ENCODE measurements at places on chromosomes 6 and 20. TPM values are rescaled to one million over a fixed set of nuclear protein-coding genes. Genes with fewer than 3 reads are reported as not detected.

- DNase-seq = no peak
Measured at GRCh38 chr20:63624486-63624885, 2.4 kb downstream of the GMEB2 start.

ASF1A gene
- polyA plus RNA-seq = 39.8 TPM

- no peak for DNase-seq
Measured at GRCh38 chr6:7938562-7939183, 28.1 kb upstream of the TXNDC5 start.

GRCh38 chr6:33721508-33721907 is 10.0 kb upstream of the UQCC2 start:
- no peak for DNase-seq

- no peak for DNase-seq
Measured at GRCh38 chr20:59121714-59122565, 41.7 kb upstream of the ZNF831 start.

DNA sequence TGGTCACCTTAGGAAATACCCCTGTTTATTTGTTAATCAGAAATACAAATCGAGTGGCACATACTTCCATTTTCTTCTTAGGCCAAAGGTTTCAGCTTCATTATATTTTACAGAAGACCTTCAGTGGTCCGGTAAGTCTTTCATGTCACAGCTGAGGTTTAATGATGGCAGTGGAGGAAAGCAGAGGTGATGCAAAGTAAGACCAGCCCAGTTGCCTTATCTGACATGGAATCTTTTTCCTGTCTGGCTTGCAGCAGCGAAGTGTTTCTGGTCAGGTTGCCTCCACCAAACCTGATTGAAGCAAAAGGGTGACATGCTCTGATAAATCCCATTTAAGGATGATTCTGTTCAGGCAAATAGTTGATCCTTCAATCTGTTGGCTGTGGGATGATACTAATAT is 100.0 kb downstream of the PRDM1 start:
- DNase-seq = no peak

- no peak for DNase-seq
Measured at GRCh38 chr6:158962371-158962770, 37.6 kb downstream of the RSPH3 start.

PMEPA1 gene
- 5.1 TPM for polyA plus RNA-seq

GRCh38 chr6:34654061-34654710 is 42.4 kb downstream of the ILRUN start:
- no peak for DNase-seq

HLA-DMA gene
- 161 TPM for polyA plus RNA-seq

HLA-DRB5 gene
- polyA plus RNA-seq = 20.0 TPM

DNA sequence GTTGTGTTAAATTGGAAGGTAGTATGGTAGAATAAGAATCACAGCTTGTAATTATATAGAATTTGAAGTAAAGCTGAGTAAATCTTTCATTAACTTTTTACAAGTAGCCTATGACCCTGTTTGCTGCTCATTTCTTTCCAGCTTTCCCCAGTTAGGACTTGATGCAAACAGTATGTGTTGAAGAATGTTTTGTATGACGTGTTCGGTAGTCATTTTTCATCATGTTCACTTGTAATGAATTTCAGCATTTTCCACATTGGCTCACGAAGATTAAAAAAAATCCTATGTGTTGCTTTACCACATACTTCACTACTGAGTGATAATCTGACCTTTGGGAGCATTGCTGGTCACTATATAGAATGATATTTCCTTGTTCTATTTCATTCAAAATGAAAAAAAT is 162.4 kb downstream of the CDKAL1 start:
- DNase-seq = no peak

DNA sequence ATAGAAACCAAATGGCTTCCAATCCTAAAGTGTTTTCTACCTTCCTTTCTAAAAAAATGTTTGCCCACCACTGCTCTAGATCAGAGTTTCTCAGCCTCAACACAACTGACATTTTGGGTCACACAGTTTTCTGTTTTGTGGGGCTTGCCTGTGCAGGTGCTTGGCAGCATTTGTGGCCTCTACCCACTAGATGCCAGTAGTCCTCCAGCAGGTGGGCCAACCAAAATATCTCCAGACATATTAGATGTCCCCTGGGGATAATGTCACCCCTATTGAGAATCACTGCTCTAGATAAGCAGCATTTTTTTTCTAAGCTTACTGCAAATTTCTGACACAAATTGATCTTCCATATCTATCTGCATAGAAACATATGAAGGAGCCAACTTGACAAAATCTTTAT is 26.3 kb upstream of the EPM2A start:
- DNase-seq = no peak

GRCh38 chr20:46990596-46991104 is 96.0 kb downstream of the EYA2 start:
- no peak for DNase-seq

SENP6 gene
- polyA plus RNA-seq = 91.4 TPM

- DNase-seq = no peak
Measured at GRCh38 chr6:66478705-66479104, 771.7 kb upstream of the EYS start.

- DNase-seq = no peak
Measured at GRCh38 chr20:59322081-59322480, 21.7 kb downstream of the EDN3 start.

SLC2A10 gene
- 4.8 TPM for polyA plus RNA-seq
